ENCODE measurements at places on chromosomes 1 and 21.

- DNase-seq = no peak
These were observed 145.5 kb upstream of the FGGY start for GRCh38 chr1:59151387-59151761.

- no peak for DNase-seq
These were observed 163.7 kb downstream of the NTPCR start for GRCh38 chr1:233114159-233114558.

DNA sequence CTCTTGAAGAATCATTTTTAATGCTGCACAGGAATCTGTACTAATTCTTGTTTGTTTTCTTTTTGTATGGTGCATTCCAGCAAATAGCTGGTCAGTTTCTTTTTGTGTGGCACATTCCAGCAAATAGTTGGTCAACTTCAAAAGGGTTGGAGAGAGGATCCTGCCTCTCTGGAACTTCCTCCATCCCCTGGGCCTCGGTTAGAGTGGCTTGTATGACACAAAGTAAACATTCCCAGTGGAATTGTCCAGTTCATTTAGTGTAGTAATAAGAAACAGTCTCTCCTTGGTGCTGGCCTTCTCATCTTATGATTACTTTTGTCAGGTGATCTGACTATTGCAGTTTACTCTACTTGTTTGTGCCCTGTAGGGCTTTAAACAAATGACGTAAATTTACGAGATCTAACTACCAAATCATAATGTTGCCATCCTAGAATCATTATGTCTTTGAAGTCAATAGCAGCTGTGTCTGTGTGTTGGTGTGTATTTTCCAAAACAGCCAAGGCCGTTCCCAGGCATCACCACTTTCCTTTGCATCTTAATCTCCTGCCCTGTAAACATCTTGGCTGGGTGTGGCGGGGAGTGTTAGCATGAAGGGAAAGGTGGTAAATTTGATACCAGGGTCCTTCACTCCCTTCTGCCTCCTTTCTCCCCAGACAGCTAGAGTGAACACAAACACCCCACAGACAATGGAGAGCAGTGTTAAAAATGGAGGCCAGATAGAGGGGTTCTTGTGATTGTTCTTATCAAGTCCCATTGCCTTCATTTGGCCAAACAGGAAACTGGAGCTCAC, 77.9 kb downstream of the CDC7 start:
- DNase-seq = no peak

GRCh38 chr1:230826166-230826875, 42.0 kb downstream of the C1orf198 start:
- DNase-seq = no peak

- no peak for DNase-seq
These were observed 6.7 kb downstream of the RNF223 start for GRCh38 chr1:1067284-1067859.

DNA sequence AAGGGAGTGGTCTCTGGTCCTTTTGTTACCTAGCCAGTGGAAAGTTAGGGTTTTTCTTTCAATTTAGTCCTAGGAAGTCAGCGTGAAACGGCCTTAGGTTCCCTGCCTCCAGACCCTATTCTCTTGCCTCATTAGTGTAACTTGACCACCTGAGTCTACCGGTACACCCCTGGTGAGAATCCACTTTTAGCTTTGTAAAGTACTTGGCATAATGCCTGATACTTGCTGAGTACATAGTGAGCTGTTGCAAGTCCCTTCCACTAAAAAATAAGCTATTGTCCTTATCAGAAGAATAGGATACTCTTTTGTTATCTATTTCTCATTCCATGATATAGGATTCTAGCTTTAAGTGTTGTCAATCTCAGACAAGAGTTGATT, 228.8 kb downstream of the ST6GALNAC3 start:
- no peak for DNase-seq

GRCh38 chr1:37998089-37998808, 7.1 kb downstream of the FHL3 start:
- no peak for DNase-seq

DNA sequence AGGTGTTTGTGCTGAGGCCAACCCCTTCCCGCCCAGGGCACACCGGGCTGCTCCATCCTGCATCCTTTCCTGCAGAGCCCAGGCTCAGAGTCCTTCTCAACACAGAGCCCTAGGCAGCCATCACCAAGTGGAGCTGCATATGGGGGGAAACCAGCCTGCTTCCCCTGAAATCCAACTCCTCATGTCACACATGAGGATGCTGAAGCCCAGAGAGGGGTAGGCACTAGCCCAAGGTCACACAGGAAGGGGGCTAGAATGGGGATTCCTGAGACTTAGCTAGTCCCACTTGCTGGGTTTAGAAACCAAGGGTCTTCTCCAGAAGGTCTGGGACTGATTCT, 5.5 kb upstream of the TNFRSF1B start:
- peak; percentile 28 for DNase-seq
